Activated CD4-positive, alpha-beta memory T cell treated with anti-CD3 and anti-CD28 coated beads, Interleukin-2, amount 10 ng/mL, durations not matched to agents 7 days and 5 days (primary cell): ENCODE measurements at places on chromosomes 6 and 20. TPM values are rescaled to one million over a fixed set of nuclear protein-coding genes. Genes with fewer than 3 reads are reported as not detected.

Gene COL20A1
- not detected for total RNA-seq

Gene BPIFA1
- not detected for total RNA-seq

Gene ELOVL2
- not detected for total RNA-seq

Gene MCCD1
- total RNA-seq = not detected

Gene LPIN3
- 0.68 TPM for total RNA-seq

Gene TGM2
- 0.33 TPM for total RNA-seq

Gene AAR2
- 19.4 TPM for total RNA-seq

Gene COL9A1
- not detected for total RNA-seq

Gene GPX5
- not detected for total RNA-seq

Gene PRSS16
- 1.3 TPM for total RNA-seq

Gene AVP
- total RNA-seq = not detected

Gene MGME1
- 53.9 TPM for total RNA-seq

Gene TPD52L1
- total RNA-seq = not detected

Gene PSORS1C2
- not detected for total RNA-seq

Gene ISM1
- total RNA-seq = not detected

Gene BAK1
- 100 TPM for total RNA-seq

DNA sequence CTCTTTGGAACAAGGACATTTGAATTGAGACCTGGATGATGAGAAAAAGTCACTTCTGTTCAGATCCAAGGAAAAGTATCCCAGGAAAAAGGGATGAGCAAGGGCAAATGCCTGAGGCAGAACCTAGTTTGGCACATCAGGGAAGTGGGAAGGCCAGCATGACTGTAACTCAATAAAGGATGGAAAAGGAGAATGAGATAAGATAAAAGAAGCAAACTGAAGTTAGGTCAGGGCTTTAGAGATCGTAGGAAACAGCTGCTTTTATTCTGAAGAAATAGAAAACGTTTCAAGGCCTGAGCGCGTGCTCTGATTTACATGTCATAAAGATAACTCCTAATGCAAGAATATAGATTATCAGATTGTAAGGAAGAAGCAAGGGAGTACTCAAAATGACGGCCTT lies 450.0 kb downstream of the FRK start:
- no peaks in the 10 kb centered on the region for H3K4me1 ChIP-seq
- H3K4me3 ChIP-seq = no peak overlapping the region
- H3K36me3 ChIP-seq = no peaks in the 10 kb centered on the region
- DNase-seq = no peak
- H3K27me3 ChIP-seq = no peaks in the 10 kb centered on the region

GRCh38 chr6:31794294-31794865 lies 1.2 kb downstream of the VARS1 start:
- no peak for DNase-seq
- H3K27ac ChIP-seq = peak overlapping the region; percentile 73
- peaks cover 45% of the 10 kb centered on the region for H3K36me3 ChIP-seq
- peaks cover 64% of the 10 kb centered on the region for H3K4me1 ChIP-seq

DNA sequence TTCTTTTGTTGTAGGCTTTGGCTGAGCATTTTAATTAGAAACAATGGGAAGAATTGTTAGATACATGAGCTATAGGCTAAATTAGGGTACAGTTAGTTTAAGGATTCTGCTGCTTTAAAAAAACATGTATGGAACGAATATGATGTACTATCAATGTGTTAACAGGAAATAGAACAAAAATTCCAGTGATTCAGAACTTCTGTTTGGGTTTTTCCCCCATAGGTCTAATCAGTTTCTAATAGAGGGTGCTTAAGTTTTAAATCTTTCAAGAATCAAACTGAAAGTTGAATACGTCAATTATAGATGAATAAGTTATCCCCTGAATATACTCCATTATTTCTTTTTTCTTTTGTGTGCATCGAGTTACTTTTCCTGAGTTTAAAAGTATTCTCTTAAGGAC lies 1.9 kb downstream of the TAB2 start:
- DNase-seq = no peak
- peak overlapping the region; percentile 90 for H3K27ac ChIP-seq
- H3K36me3 ChIP-seq = peaks cover 51% of the 10 kb centered on the region
- H3K4me3 ChIP-seq = peak overlapping the region; percentile 84

DNA sequence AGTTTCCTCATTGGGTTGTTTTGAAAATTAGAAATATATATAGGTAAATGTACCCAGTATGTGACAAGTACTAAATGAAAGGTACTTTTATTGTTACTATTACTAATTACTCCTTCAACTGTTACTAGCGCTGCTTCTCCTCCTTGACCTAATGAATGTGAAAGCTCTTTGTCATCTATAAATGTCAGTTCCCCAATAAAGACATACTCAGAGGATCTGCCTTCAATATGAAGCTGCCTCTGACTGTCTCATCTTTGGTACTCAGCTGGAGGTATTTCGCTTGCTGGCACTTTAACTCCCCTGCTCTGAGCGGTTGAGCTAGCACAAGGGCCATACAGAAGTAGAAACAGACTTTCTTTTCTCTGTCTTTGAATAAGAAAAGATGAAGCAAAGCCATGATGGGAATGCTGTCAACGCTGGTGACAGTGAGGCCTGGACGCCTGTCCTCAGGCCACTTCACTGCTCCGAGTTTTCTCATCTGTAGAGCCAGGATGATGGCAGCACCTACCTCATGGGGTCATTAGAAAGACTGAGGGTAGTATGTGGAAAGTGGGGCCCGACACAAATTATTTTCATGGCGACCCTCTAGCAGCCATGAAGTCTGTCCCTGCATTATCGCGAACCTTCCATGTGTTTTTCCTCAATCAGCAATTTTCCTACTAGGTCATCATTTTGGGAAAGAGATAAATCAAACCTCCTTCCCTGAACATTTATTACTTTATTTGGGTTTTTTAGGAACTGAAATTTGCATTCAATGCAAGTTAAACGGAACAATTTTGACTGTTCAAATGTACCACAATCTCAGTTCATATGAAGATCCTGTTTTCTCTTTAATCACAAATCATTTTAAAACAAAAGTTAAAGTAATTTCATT lies 55.9 kb upstream of the SNX9 start:
- no peak for DNase-seq
- no peak overlapping the region for H3K27ac ChIP-seq
- H3K36me3 ChIP-seq = no peaks in the 10 kb centered on the region
- H3K4me3 ChIP-seq = no peak overlapping the region
- H3K27me3 ChIP-seq = peaks cover 17% of the 10 kb centered on the region

- no peaks in the 10 kb centered on the region for H3K36me3 ChIP-seq
- H3K27ac ChIP-seq = no peak overlapping the region
- peaks cover 3% of the 10 kb centered on the region for H3K4me1 ChIP-seq
Observed at GRCh38 chr6:79797912-79798311, 149.4 kb downstream of the ELOVL4 start.

GRCh38 chr6:129292836-129293235 lies 409.9 kb downstream of the LAMA2 start:
- H3K36me3 ChIP-seq = no peaks in the 10 kb centered on the region
- no peak overlapping the region for H3K27ac ChIP-seq
- peaks cover 1% of the 10 kb centered on the region for H3K27me3 ChIP-seq
- no peaks in the 10 kb centered on the region for H3K4me1 ChIP-seq
- DNase-seq = no peak
- H3K4me3 ChIP-seq = no peak overlapping the region

DNA sequence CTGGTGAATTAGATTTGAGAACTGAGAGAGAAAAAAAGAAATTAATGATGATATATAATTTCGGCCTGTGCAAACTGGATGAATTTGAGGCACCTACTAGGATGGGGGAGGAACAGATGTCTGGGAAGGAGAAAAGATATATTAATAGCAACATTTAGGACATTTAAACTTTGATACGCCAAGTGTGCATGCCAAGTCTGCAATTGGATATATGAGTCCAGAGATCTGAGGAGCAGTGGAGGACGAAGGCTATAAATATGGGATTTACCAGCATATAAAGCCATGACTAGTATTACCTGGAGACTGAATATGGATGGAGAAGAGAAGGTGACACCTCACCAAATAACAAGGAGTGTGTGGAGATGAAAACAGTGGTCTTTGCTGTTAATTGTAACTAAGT lies 272.6 kb upstream of the HSF2 start:
- H3K27me3 ChIP-seq = no peaks in the 10 kb centered on the region
- H3K36me3 ChIP-seq = no peaks in the 10 kb centered on the region
- H3K4me1 ChIP-seq = peaks cover 4% of the 10 kb centered on the region
- no peak overlapping the region for H3K4me3 ChIP-seq

GRCh38 chr6:113493991-113494390 lies 363.2 kb upstream of the MARCKS start:
- no peak overlapping the region for H3K4me3 ChIP-seq
- H3K36me3 ChIP-seq = no peaks in the 10 kb centered on the region
- H3K27me3 ChIP-seq = no peaks in the 10 kb centered on the region
- no peak overlapping the region for H3K27ac ChIP-seq
- no peak for DNase-seq

DNA sequence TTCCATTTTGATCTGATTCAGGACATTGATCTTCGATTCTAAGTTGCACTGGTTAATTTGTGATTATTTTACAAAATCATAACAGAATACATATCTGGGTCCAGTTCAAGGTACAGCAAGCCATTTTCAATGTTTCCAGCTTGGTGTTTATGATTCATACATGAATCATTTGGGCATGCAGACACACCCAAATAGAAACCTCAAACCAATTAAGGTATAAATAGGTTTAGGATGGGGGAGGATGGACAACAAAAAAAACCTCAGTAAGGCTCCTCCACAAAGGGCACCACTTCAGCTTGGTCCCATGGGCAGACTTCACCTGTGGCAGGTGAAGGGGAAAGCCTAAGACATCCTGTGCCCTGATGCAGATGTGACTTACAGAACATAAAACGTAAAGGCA lies 192.7 kb downstream of the KHDC1L start:
- no peak overlapping the region for H3K27ac ChIP-seq
- H3K4me1 ChIP-seq = peaks cover 26% of the 10 kb centered on the region
- H3K4me3 ChIP-seq = no peak overlapping the region
- DNase-seq = no peak
- no peaks in the 10 kb centered on the region for H3K36me3 ChIP-seq

- H3K36me3 ChIP-seq = no peaks in the 10 kb centered on the region
- peaks cover 6% of the 10 kb centered on the region for H3K27me3 ChIP-seq
- H3K4me1 ChIP-seq = no peaks in the 10 kb centered on the region
- H3K4me3 ChIP-seq = no peak overlapping the region
- H3K27ac ChIP-seq = no peak overlapping the region
- peak; percentile 10 for DNase-seq
Observed at GRCh38 chr6:170098428-170099170, 192.3 kb downstream of the DLL1 start.

- H3K36me3 ChIP-seq = no peaks in the 10 kb centered on the region
- H3K27ac ChIP-seq = no peak overlapping the region
- no peaks in the 10 kb centered on the region for H3K4me1 ChIP-seq
- no peak for DNase-seq
- peaks cover 1% of the 10 kb centered on the region for H3K27me3 ChIP-seq
- no peak overlapping the region for H3K4me3 ChIP-seq
Observed at GRCh38 chr20:10260316-10260715, 41.7 kb downstream of the SNAP25 start.

DNA sequence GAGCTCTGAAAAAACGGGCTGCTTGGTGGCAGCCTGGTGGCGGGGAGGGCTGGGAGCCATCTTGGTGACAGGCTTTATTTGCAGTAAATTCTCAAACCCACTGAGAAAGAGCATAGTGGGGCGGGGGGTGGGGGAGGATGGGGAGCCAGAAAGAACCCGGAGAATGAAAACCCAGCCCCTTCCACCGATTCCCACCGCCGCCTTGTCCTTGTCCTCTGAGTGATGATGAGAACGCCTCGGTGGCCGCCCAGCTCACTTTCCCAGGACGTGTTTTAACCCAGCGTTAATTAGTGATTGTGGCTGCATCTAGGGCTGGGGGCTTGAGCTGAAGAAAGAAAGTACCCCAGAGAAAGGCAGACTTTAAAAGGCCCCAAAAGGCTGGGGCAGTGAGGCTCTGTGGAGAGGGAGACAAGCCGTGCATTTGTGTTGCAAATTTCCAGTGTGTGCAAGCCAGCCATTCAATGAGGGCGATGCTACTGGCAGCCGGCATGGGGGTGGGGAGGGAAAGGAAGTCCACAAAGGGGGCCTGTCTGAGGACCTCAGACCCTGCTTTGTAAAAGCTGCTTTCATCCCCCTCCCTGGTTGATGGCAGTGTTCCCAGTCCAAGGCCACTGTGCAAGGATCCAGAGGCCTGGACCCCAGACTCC lies 6.2 kb upstream of the GHRH start:
- H3K4me3 ChIP-seq = no peak overlapping the region

DNA sequence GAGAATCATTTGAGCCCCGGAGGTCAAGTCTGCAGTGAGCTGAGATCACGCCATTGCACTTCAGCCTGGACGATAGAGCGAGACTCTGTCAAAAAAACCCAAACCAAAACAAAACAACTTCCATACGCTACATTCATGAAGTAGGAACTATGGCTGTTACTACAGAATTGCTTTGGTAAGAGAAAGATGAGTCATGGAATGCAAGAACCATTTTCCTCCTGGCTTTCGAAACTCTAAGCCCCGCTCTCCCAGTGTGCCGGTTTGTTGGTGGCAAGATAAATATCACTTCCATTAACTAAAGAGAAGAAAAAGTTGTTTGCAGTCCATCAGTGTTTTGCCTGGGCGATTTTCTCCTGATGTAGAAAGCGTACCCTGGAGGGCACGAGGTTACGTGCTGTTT lies 61.3 kb downstream of the ZDHHC14 start:
- no peak for DNase-seq
- peaks cover 17% of the 10 kb centered on the region for H3K4me1 ChIP-seq
- no peaks in the 10 kb centered on the region for H3K27me3 ChIP-seq
- no peak overlapping the region for H3K27ac ChIP-seq
- H3K4me3 ChIP-seq = no peak overlapping the region

GRCh38 chr6:2507521-2508037 lies 243.1 kb downstream of the MYLK4 start:
- no peaks in the 10 kb centered on the region for H3K4me1 ChIP-seq
- DNase-seq = no peak
- H3K36me3 ChIP-seq = no peaks in the 10 kb centered on the region
- no peak overlapping the region for H3K27ac ChIP-seq

GRCh38 chr6:29925727-29926412 lies 16.5 kb upstream of the HLA-A start:
- peaks cover 4% of the 10 kb centered on the region for H3K27me3 ChIP-seq
- H3K27ac ChIP-seq = peak overlapping the region; percentile 85
- no peak for DNase-seq

DNA sequence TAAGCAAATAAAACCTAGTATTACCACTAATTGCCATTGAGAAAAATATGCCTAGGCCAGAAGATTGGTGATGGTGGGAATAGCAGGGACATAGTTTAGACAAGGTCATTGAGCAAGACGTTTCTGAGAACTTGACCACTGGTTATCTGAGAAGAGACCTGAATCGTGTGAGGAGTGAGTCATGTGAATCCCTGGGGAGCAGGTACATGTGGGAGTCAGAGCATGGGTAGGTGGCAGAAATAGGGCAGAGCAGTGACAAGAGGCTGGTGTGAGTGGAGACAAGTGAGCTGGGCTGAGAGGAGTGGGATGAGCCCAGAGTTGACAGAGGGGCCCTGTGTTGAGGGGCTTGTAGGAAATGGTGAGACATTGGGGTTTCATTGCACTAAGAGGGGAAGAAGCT lies 16.4 kb downstream of the MICA start:
- no peaks in the 10 kb centered on the region for H3K4me1 ChIP-seq
- peaks cover 28% of the 10 kb centered on the region for H3K36me3 ChIP-seq
- no peak for DNase-seq
- H3K27me3 ChIP-seq = peaks cover 5% of the 10 kb centered on the region
- H3K27ac ChIP-seq = no peak overlapping the region

GRCh38 chr6:133187114-133187513 lies 54.0 kb upstream of the EYA4 start:
- no peak for DNase-seq
- H3K27me3 ChIP-seq = peaks cover 2% of the 10 kb centered on the region
- no peaks in the 10 kb centered on the region for H3K4me1 ChIP-seq
- no peak overlapping the region for H3K4me3 ChIP-seq

GRCh38 chr6:42021847-42022754 lies 28.2 kb upstream of the TAF8 start:
- no peaks in the 10 kb centered on the region for H3K27me3 ChIP-seq
- DNase-seq = peak; percentile 80
- H3K4me1 ChIP-seq = peaks cover 74% of the 10 kb centered on the region
- H3K27ac ChIP-seq = peak overlapping the region; percentile 95
